WTC11 (cell line): ENCODE measurements at places on chromosomes 6 and 20.

- no peak for DNase-seq
Measured at GRCh38 chr20:44946271-44946852, 13.8 kb downstream of the TOMM34 start.

DNA sequence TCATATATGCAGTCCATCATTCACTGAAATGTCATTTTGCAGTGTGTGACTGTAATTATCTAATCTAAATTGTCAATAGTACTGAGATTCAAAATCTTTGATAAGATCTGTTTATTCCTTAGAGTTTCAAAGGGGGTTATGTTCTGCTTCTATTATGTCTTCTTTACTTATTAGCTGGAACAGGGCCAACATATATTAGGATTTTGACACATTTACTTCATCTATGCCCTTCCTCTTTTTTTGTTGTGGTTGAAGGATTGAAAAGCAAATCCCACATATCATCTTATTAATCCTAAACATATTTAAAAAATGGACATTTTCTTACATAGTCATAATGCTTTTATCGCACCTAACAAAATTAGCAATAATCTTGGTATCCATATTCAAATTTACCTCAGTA, 30.3 kb upstream of the MAS1 start:
- no peak for DNase-seq

DNA sequence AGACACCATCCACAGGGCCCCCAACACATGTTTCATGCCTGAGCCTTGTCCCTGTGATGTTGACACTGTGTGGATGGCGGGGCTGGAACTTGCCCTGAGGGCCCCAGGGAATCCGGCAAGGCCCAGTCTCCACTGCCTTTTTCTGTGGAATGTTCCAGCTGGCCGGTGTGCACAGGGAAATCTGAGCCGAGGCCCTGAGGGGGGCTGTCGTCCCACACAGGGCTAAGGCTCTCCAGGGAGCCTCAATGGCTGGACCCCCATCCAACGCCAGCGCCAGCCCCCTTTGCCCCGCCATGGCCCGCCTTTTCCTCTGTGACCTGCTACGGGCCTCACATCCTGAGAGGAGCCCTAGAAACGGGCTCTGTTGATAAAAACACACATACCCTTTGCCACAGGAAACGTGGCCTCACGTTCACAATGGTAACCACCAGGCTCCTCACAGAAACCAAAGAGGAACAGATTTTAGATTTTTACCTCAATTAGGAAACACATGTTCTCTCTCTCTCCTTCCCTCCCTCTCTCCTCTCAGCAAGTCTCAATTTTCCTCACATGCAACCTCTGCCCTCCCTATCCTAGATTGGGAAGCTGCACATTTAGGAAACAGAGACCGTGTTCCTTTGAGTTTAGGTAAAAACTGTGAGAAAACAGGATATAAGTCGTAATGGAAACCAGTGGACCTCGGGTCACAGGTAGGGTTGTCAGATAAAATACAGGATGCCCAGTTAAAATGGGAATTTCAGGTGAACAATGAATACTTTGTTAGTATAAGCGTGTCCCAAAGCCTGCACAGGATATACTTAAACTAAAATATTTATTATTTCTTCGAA, 13.7 kb upstream of the ZNF831 start:
- no peak for DNase-seq

GRCh38 chr20:38143238-38143645, 21.8 kb downstream of the TGM2 start:
- no peak for DNase-seq

GRCh38 chr6:22227824-22228610, 68.8 kb downstream of the PRL start:
- no peak for DNase-seq

DNA sequence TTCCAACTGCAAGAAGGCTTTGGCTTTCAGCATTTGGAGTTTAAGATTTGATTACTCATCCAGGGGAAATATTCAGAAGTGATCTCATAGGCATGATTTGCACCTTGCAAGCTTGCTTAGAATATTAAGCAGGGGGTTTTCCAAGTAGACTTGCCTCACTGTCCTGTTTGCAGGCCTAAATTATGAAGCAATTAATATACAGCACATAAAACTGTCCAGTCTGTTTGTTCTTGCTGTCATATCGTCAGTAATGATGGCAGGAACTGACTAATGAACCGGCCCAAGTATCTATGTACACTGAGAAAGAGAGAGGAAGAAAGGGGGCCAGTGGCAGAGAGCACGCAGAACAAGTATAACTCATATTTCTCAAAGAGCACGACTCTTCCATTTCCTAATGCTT, 212.5 kb upstream of the SUPT3H start:
- DNase-seq, result no peak
